ENCODE measurements at places on chromosomes 5 and 9.
A peak's percentile ranks its signal among the peaks of the same experiment; 100 is the strongest.

GRCh38 chr9:81479573-81479972 lies 209.8 kb downstream of the TLE1 start:
- no peak for DNase-seq

GRCh38 chr5:179152144-179152895 lies 92.1 kb downstream of the ZNF354C start:
- DNase-seq = no peak

DNA sequence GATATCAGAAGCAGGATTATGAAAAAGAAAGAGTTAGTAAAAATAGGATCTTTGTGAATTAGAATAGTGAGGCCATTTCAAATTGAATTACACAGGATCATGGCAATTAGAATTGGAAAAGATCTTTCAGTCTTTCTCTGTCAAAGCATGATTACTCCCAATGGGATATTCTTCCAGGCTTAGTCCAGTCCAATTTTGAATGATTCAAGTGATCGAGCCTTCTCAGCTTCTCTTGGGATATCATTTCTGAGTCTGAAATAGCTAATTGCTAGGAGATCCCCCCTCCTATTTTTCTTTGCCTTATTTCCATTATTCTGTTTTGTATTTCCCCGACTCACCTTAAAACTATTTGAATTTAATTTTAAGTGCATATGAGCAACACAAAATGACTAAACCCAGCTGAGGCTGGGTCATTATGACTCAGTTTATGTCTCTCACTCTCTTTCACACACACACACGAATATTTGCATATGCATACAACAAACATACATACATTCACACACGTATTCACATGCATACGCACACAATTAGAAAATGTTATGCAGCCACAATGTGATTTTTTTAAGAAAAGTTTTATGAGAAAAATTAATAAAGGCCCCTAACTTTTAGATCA lies 34.8 kb upstream of the EFNA5 start:
- no peak for DNase-seq

DNA sequence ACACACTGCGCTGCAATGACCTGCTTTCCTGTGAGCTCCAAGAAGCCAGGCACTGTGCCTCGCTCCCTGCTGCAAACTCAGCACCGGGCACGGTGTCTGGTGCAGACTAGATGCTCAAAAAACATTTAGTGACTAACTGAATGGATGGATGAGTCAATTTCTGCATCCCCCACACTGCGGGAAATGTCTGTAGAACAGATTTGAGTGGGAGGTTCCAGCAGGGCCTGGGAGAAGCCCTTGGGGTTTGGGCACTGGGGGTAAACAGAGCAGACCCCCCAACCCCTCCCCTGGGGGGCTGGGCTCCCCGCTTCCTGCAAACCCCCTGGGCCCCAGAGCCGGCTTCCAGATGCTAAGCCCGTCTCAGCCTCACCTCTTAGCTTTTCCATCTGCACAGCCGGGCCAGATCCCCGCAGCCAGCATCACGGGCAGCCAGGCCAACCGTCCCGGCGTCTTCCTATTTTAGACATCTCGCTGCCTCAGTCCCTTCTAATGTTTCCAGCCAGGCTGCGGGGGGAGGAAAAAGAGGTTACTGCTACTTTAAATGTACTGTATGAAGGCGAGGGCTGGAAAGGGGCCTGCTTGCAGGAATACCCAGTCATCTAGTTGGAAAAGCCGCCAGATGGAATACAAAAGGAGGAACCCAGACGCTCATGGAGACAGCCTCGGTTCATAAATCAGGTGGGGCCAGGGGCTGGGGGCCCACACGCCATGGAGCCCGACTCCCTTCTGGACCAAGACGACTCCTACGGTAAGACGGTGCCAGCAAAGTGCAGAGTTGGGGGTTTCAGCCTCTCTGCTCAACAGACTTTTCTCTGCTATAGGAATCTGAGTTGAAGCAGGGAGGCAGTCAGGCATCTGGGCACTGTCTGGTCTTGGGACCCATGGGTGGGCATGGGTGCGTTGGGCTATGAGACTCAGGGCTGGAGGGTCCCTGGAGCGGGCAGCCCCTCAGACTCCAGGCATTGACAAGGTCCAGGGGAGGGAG lies 67.1 kb upstream of the GGTA1 start:
- peak; percentile 62 for DNase-seq

- DNase-seq = no peak
Observed at GRCh38 chr9:95605816-95606488, 89.2 kb upstream of the PTCH1 start.

GRCh38 chr5:94856257-94856800 lies 237.9 kb downstream of the SLF1 start:
- no peak for DNase-seq

GRCh38 chr5:154801083-154801482 lies 45.9 kb downstream of the LARP1 start:
- DNase-seq = no peak

DNA sequence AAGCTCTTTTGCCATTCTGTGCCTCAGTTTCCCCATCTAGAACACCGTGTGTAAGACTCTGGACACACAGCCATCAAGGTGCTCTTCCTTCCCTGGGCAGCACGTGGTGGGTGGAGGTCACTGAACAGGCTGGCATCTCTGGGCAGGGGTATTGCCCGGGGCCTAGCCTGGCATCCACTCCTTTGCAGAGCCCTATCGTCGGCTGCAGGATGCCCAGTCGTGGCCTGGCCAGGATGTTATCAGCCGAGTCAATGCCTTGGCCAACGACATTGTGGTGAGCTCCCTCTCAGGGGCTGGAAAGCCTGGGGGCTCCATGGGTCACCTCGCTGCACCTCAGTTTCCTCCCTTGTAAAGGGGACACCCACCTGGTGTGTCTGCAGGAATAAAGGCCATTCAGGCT lies 4.0 kb downstream of the ADGRD2 start:
- no peak for DNase-seq

DNA sequence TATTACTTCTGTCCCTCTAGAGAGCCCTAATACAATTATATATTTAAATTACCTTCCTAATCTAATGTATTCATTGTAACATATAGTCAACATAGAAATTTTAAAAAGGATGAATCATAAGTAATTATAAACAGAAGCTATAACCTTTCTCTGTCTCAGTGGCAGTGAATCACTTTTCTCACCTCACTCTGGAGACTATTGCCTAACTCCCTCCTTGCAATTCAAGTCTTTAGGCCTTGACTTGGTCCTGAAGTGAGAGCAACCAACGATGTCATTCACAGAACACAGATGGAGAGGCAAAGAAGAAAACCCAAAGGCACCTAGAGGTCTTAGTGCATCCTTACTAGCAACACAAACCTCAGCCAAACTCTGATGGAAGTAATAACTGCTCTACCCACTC lies 133.3 kb upstream of the DPYSL3 start:
- DNase-seq = no peak

- no peak for DNase-seq
Observed at GRCh38 chr9:120655005-120655622, 59.2 kb downstream of the MEGF9 start.

DNA sequence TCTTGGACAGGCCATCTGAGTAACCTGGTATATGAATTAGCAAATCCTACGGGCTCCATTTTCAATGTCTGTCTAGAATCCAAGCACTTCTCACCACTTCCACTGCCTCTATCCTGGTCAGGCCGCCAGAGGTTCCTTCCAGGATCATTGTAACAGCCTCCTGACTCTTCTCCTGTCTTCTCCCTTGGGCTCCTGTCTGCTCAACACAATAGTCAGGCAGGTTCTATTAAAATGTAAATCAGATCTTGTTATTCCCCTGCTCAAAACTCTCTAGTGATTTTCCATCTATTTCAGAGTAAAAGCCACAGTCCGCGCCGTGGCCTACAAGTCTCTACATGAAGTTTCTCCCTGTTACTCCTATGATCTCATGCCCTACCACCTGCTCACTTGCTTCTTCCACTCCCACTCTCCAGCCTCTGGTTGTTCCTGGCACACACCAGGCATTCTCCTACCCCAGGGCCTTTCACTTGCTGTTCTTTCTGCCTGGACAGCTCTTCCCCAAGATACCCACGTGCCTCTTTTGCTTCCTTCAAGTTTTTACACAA lies 21.7 kb downstream of the ZNF366 start:
- DNase-seq = no peak

GRCh38 chr5:176533390-176533789 lies 3.8 kb downstream of the RNF44 start:
- no peak for DNase-seq

- no peak for DNase-seq
Observed at GRCh38 chr5:102312586-102313370, 16.7 kb upstream of the SLCO4C1 start.

GRCh38 chr9:91994422-91994821 lies 44.4 kb upstream of the ROR2 start:
- DNase-seq = no peak

GRCh38 chr5:80251636-80252035 lies 4.2 kb downstream of the SERINC5 start:
- DNase-seq = no peak

- no peak for DNase-seq
Observed at GRCh38 chr5:143573568-143574170, 170.2 kb upstream of the NR3C1 start.

- DNase-seq = no peak
Observed at GRCh38 chr5:14298126-14298847, 155.1 kb downstream of the TRIO start.

DNA sequence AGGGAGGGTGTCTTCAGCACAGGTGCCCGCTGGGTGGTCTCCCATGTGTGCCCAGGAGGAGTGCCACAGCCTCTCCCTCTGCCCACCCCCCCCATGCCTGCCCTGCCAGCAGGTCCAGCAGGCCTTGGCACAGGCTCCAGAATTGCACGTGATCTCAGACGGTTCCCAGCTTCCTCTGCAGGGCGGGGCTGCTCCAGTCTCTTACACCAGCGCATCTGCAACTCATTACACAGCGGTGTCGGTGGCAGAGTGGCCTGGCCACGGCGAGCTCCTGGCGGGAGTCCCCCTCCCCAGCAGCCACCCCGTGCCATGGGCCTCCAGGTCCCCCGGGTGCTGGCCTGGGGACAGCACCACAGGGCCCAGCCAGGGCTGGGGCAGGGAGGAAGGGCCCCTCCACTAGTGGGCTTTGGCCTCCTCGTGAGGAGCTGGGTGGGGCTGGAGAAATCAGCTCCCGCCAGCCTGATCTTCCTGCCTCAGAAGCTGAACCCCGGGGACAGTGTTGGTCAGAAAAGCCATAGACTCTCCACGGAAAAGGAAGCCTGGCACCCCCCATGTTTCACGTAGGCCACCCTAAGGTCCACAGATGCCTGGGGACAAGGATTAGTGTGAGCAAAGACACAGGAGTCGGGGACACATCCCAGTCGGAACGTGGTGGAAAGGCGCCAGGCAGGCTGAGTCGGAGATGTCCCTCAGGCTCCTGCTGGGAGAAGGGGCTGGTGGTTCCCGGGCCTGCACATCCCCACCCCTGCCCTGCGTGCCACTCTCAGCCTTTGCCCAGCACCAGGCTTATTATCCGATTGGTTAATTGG lies 40.2 kb downstream of the RXRA start:
- DNase-seq = peak; percentile 83

DNA sequence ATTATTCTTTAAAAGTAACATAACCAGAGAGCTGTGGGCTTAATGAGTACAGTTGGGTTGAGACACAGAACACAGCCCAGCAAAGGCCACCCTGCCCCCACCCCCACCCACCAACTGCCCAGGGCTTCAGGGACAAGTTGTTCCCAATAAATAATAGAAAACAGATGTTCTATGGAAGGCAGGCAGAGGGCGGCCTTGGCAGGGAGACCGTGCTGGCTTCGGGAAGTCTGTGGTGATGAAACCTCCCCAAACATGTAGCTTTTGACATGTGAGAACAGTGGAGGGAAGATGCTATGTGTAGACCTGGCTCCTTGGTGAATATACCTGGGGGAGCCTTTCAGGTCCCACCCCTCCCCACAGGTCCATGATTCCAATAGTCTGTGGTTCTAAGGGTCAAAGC lies 10.0 kb downstream of the TRAF1 start:
- DNase-seq = no peak

DNA sequence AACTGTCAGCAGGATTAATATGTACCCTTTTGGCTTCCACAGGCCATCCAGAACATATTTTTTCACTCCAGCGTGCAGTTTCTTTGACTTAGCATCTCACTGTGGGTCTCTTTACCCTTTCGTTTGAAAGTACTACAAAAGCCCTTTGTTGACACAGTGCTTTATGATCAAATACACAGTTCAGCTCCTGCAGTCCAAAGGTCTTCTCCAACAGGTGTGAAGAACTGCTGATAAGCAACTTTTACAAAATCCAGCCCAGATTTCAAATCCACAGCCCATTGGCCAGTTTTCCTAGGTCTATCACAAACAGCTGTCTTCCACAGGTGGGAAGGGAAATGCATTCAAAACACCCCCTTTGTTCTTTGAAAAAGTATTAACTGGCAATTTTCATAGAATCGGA lies 54.8 kb downstream of the MYO10 start:
- DNase-seq = no peak

DNA sequence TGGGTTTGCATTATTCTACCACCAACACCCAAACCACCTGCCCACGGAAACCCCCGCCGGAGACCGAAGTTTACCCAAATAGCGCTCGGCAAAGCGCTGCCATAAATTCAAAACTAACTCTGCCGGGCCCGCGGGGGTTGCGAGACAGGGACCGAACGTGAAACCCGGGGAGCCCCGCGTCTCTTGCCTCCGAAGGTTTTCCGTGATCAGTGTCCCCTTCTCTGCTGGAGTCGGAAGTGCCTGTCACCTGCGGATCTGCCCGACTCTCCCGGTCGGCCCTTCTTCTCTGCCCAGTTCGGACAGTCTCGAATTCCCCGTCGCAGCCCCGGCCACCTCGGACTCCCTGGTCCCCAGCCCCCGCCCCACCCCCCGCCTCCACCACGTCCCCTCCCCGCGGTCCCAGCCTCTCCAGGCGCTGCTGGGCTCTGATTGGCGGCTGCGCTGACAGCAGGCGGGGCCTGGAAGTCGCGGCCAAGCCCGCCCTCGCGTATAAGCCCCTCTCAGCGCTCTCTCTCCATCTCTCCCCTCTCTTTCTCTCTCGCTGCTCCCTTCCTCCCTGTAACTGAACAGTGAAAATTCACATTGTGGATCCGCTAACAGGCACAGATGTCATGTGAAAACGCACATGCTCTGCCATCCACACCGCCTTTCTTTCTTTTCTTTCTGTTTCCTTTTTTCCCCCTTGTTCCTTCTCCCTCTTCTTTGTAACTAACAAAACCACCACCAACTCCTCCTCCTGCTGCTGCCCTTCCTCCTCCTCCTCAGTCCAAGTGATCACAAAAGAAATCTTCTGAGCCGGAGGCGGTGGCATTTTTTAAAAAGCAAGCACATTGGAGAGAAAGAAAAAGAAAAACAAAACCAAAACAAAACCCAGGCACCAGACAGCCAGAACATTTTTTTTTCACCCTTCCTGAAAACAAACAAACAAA lies at the start of gene RORB:
TSS of gene RORB (plus strand) at position 517 of the 929 bp plus-strand sequence. CDS start 642 bp downstream, outside the sequence.
- DNase-seq = peak; percentile 38

GRCh38 chr5:89988129-89988810 lies 421.3 kb downstream of the CETN3 start:
- no peak for DNase-seq

DNA sequence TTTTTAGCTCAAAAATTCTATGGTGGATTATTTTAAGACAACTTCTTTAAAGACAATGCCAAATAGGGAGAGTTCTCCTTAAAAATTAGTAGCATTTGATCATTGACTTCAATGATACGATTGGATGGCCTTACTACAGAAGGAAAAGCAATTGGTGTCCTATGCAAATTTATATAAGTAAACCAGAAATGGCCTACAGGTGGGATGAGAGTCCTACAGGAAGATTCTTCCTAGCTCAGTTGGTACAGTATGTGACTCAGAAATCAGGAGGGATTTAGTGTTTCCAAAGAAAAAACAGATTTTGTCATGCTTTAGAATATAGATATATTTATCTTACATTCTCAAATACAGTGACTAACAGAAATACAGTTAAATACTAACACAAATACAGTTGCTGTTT lies 6.5 kb downstream of the ANKRA2 start:
- no peak for DNase-seq
